Activated CD4-positive, alpha-beta T cell treated with anti-CD3 and anti-CD28 coated beads, Interleukin-2, amount 50 U/mL, for 1 hour (primary cell): ENCODE measurements at places on chromosomes 4 and X.

DNA sequence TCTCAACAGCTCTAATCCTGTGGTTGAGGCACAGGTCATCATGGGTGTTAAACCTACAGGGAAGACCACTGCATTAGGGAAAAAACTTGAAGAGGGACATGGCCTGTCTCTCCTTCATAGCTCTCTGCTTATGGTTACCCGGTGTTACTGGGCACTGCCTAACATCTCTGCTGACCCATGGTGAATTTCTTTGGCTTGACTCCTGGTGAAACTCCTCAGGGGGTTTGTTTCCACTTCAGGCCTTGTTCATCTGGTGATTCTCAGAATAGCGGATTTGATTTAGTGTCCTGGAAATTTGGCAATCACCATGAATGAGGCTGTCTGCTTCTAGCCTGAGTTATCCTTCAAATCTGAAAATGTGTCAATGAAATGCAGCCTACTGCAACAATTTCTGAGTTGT lies 114.4 kb downstream of the ZNF518B start:
- DNase-seq, result no peak

GRCh38 chrX:72080800-72081199 lies 50.9 kb downstream of the RTL5 start:
- no peak for DNase-seq

GRCh38 chrX:127085939-127086338 lies 266.4 kb downstream of the PRR32 start:
- DNase-seq, result no peak

GRCh38 chr4:87527431-87528220 lies 1.6 kb downstream of the SPARCL1 start:
- DNase-seq, result no peak

- no peak for DNase-seq
Observed at GRCh38 chr4:6443035-6444023, 29.1 kb downstream of the PPP2R2C start.

- DNase-seq, result no peak
Observed at GRCh38 chr4:56209767-56210166, 177.5 kb downstream of the AASDH start.

DNA sequence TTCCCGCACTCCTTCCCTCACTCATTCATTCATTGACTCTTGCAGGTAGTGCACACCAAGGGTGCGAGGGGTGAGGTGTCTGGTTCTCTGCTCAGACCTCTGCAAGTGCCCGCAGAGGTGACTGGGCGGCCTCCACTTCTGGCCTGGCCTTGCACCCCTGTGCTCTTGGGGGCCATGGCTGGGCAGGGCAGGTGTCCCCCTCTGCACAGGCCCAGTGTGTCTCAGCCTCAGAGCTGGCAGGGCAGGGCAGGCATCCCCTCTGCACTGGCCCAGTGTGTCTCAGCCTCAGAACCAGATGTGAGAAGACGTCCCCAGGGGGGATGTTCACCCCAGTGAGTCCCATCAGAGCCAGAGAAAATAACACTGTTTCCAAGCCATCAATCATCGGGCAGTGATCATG lies 16.8 kb downstream of the CPZ start:
- DNase-seq, result no peak

- no peak for DNase-seq
Observed at GRCh38 chrX:108537005-108537404, 97.4 kb downstream of the COL4A5 start.
